ENCODE measurements at places on chromosomes 5 and 9.
A peak's percentile ranks its signal among the peaks of the same experiment; 100 is the strongest.

DNA sequence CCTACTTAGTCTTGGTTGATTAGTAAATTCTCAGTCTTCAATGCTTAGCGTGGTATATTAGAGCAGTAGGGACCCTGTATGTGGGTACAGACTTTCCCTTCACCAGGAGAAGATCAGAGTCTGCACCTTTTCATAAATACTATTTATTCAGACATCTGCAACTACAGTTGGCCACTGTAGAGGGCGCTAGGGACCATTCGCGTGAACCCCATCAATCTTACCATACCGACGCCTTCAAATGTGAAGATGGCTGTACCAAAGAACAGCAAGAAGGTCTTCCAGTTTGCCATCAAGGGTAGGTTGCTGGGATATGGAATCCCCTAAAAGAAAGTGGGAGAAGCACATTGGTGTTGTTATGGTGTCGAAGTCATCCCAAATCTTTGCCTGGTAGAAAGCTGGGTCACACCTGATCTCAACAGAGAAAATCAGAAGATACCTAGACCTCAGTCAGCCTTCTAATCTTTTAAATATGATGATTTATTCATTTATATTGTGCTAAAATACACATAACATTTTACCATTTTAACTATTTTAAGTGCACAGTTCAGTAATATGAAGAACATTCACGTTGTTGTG, 19.1 kb downstream of the SLC36A3 start:
- DNase-seq: no peak

DNA sequence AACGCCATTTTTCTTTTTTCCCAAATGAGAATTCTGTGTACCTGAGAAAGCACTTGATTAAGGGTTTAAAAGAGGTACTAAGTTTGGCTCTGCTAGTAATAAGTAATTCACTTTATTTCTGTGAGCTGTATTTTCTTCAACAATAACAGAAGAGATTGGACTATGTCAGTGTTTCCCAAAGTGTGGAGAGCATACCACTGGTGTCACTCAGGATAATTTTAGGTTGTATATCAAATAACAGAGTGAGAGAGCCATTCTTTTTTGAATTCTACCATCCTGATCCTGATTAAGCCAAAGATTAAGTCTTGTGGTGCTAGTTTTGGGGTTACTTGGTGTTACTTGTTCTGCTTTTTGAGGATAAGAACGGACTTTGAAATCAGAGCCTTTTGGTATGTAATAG, 142.3 kb upstream of the PPP1R2B start:
- DNase-seq: no peak

DNA sequence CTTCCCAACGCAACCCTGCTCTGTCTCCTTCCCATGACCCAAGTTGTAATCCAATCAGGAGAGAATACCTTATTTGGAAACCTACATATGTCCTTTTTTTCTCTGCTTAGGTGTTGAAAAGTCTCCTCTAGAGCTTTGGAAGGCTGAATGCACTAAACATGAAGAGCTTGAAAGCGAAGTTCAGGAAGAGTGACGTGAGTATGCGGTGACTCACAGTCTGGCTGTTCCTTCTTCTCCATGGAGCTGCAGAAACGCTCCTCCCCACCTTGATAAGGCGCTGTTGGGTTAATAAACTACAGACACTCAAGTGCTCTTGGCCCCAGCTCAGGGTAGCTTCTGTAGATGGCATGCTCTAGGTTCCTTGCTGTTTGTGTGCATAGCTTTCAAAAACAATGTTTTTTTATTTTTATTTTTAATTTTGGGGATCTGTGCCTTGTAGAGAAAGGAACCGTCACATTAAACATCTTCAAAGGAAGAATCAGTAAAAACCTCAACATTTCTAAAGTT, 30.7 kb downstream of the RAI14 start:
- DNase-seq: no peak

DNA sequence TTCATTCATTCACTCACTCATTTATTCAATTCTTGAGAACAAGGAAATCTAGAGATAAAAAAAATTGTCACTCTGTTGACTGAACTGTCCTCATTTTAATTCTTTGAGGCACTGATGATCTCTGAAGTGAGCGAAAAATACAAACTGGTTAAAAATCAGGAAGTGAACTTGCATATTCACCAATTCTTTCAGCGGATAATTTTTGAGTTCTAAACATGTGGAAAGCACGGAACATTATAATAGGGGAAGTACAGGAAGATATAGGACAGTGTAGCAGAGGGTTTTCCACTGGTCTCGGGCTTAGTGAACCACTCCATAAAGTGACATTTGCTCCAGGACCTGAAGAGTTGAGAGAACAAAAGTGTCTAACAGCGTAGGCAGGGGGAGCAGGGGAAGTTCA, 169.5 kb downstream of the TLR4 start:
- DNase-seq: no peak

GRCh38 chr9:24698881-24699518, 153.3 kb upstream of the IZUMO3 start:
- no peak for DNase-seq

GRCh38 chr9:75482566-75482965, 394.3 kb downstream of the OSTF1 start:
- no peak for DNase-seq

GRCh38 chr9:86637515-86637914, 283.3 kb upstream of the TUT7 start:
- no peak for DNase-seq

GRCh38 chr5:55188656-55189540, 15.9 kb upstream of the CDC20B start:
- no peak for DNase-seq

DNA sequence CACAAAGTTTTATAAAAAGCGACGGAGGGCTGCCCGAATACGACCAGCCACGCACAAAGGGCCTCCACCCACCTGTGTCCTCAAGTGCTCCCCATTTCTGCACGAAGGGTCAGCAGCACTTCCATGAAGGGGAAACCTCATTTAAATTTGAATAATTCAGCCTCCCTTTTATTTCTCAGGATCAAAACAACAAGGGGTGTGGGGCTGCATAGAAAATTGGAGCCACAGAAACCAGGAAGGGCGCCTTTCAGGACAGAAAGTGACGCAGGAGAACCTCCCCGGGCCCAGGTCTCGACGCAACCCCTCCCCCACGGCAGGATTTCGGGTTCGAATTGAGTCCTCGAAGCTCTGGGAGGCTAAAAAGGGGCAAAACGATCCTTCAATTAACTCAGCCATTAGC, 2.1 kb downstream of the NRARP start:
- no peak for DNase-seq

GRCh38 chr9:107020040-107020530, 157.1 kb downstream of the ZNF462 start:
- DNase-seq: no peak

DNA sequence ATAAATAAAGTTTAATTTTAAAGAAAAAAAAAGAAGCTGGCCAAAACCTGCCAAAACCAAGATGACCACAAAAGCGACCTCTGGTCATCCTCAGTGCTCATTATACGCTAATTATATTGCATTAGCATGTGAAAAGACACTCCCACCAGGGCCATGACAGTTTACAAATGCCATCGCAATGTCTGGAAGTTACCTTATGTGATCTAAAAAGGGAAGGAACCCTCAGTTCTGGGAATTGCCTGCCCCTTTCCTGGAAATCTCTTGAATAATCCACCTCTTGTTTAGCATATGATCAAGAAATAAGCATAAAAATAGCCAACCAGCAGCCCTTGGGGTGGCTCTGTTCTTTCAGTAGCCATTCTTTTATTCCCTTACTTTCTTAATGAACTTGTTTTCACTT, 178.3 kb upstream of the MAP1B start:
- DNase-seq: no peak

- DNase-seq: no peak
These were observed 24.5 kb downstream of the LECT2 start for GRCh38 chr5:135930029-135930948.

GRCh38 chr9:20043035-20043434, 254.2 kb upstream of the SLC24A2 start:
- no peak for DNase-seq

DNA sequence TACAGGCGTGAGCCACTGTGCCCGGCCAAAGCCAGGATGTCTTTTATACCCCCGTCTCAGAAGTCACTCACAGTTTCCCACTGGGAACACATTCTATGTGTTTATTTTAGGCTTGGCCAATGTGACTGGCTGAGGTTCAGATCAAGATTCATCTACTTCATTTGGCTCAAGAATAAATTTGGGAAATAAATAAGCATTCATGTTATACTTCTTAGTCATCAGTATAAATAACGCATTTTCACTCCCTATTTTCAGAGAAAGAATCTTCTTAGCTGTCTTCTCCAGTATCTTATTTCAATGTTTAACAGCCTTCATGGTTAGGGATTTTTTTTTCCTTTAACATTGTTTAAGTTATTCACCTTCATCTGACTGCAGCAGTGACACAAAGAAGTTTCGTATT, 11.8 kb downstream of the S100Z start:
- DNase-seq: no peak

DNA sequence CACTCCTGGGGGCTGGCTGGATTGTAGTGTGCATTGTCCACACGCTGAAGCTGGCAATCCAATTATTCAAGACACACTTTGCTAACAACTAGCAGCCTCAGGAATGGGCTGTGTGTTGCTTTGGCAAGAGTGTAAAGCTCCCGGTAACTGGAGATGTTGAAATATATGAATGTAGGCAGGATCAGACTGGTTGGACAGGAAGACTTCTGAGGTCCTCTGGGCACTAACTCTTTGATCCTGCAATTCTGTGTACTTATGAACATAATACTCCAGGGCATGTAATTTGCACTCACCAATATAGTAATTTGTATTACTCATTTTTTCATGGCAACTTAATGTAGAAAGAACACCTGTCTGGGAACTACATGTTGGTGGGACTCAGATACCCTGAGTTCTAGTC, 106.7 kb upstream of the SLC28A3 start:
- no peak for DNase-seq

GRCh38 chr9:121399883-121400607, 30.0 kb upstream of the STOM start:
- peak; percentile 1 for DNase-seq

DNA sequence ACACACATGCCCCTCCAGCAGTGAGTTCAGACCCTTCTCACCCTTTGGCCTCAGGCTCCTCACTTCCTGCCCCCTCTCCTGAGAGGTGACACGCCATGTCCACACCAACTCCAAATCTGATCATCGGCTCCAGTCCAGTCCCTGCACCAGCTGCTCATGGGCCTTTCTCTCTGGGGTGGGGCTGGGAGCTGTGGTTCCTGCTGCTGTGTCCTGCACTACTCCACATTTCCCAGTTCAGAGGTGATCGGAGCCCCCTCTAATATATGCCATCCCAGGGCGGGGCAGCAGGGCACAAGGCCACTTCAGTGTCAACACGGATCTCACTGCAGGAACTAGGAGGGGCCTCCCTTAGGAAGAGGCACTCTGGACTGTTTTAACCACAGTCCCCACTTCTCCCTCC, 91.5 kb downstream of the ADAMTS2 start:
- DNase-seq: no peak

DNA sequence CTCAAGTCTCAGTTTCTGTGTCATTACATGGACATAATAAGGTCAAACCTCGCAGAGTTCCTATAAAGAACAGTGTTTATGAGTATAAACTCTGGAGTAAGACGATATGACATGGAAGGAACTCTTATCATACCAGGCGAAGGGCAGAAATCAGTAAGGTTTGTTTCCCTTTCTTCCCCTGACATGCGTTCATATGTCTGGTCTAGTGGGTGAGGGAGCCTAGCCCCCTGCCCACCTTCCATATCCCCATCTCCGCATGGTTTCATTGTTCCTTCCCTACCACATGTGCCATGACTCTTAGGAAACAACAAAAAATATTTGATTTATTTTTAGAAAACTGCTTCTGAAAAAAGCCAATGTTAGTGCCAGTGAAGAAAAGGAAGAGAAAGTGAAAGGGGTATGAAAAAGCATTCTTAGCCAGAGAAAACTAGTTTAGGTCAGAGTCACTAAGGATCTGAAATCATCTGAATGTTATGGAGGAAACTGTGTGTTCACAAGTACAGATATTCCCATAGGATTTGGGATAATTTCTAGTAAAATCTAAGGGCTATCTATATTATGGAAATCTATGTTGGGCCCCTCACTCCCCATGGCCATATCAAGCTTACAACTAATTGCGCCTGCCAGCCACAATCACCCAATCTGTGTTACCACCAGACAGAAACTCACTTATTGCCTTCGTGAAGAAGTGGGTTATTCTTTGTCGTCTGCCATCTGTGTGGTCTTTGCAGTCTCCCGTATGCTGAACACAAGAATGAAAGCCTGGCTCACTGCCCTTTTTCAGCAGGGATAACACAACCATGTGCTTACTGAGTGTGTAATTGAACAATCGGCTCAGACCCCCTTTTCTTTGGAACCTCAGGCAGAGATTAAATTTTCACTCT, 19.9 kb upstream of the HMHB1 start:
- no peak for DNase-seq

DNA sequence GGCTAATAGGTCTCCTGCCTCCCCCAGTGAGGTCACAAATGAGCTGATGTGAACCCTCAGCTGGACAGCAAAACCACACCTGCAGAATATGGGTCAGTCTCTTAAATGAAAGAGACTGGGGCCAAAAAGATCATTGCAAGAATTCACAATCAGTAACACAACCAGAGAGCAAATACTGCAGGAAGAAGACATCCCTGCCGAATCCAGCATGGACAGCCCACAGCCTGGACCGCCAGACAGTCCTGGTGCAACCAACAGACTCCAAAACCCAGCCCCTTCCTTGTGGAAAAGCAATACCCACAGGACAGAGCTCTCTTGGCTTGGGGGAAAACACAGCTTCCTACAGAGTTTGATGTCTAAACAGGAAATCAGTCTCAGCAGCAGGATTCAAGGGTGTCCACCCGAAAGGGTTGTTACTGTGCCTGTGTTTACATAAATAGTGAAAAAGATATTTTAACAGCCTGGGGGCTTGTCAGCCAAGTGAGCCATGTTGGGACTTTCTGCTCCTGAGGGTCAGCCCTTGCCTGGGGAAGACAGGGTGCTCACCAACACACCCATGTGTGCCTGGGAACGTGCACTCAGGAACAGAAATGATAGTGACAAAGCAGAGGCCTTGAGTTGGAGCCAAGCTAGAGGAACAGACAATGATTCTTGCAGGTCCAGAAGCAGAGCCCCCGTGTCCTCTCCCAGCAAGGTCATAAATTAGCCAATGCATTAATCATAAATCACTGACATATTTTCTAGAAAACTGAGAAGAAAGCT, 106.2 kb downstream of the SEMA5A start:
- no peak for DNase-seq

DNA sequence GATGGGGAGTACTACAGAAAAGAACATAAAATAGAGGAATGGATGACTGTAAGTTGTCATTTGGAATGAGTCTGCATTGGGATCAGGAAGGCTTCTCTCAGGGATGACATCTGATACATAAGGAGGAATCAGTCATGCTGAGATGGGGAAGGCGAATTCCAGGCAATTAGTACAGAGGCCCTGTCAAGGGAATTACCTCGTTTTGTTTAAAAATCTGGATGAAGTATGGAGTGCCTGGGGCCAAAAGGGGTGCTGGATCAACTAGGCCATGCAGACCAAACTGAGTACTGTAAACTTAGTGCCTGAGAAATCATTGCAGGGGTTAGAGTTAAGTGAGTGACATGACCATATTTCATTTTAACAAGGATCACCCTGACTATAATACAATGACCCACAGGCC, 30.5 kb downstream of the JAKMIP2 start:
- no peak for DNase-seq
